ENCODE measurements at places on chromosomes 2 and 18.

- DNase-seq = no peak
Observed at GRCh38 chr2:240922245-240922981, 16.3 kb downstream of the CROCC2 start.

DNA sequence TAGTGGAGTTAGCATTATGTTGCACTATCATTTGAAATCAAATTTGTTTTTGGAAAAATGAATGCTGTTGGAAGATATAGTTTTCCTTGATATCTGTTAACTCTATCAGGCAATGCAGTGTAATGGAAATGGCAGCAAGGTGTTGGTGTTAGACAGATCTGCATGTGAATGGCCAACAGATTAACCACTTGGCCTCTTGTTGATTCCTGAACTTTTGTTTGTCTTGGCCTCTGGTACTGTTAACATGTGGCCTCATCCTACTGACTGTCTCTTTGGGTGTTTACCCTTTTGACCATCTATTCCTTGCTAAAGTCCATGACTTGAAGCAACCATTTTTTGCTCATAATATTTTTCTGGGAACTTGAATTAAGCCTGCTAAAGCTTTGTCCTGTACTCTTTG lies 110.2 kb upstream of the CDH2 start:
- no peak for DNase-seq

GRCh38 chr18:59219672-59220163 lies at the start of gene GRP:
Gene GRP (plus strand): TSS chr18:59220158. CDS start chr18:59220266, 108 bp downstream.
- no peak for DNase-seq

GRCh38 chr2:159459279-159459678 lies 157.1 kb downstream of the BAZ2B start:
- DNase-seq = no peak

GRCh38 chr2:125554956-125555355 lies 1101.0 kb upstream of the GYPC start:
- no peak for DNase-seq

DNA sequence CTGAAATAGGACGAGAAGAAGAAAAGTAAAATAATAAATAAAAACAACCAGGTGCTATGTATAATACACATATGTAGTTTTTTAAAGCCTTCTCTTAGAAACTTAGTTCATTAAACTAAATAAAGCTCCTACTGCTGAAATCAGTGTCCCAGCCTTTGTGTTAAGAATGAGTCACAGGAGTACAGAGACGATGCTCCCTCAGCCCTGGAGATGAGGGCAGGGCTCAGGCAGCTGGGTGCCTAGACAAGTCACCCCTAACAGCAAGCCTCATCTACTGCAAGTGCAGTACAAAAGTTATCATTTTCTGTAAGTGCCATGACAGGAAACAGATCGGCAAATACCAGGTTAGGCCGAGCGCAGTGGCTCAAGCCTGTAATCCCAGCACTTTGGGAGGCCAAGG lies 18.2 kb downstream of the KIDINS220 start:
- no peak for DNase-seq

DNA sequence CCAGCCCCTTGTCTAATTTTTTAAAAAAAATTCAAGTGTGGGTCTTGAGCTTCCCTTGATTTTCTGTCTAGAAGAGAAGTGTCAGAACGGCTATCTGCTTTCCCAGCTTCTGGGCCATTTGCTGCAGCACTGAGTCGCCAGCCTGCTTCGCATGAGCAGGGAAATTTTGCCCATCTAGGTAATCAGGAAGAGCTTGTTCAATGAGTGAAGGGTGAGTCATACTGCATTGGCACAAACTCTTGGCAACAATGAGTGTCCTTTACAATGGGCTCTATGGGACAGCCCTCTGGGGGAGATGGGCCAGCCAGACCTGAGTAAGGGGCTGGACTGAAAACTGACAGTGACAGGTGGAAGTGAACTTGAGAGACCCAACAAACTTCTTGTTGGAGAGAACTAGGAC lies 2.4 kb upstream of the RNF144A start:
- no peak for DNase-seq

- DNase-seq = no peak
Observed at GRCh38 chr18:58113337-58113736, 69.3 kb downstream of the NEDD4L start.

DNA sequence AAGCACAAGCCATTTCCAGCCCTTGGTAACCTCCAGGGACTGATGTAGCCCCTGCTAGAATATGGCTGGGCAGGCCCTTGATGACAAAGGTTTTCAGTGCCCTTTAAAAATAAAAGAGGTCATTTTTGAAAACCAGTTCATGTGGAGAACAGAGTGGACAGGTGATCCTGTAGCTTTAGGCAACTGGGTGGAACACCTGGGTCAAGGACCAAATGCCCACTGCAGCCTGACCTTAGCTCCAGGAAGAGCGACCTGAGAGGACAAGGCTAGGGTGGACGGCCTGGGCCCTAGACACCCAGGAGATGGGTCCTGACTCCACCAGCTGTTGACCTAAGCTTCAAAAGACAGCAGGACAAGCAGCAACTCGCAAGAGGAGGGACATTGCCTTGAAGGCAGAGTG lies 116.6 kb downstream of the LIPG start:
- no peak for DNase-seq

GRCh38 chr18:36349552-36349951 lies 52.0 kb downstream of the FHOD3 start:
- DNase-seq = no peak

DNA sequence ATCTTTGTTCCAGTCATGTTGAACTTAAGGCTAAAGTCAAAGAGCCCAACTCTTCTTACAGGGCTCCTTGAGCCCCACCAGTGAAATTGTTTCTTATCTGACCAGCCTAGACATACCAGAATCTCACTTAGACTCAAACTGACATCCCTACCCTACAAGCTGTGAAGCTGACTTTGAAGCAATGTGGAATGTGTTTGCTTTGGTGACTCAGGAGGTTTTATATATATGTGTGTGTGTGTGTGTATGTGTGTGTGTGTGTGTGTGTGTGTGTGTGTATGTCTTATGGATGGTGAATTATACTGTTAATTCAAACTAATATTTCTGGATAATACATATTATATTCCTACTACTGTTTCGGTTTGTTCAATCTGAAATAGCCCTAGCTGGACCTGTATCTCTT lies 67.3 kb downstream of the CAMKMT start:
- DNase-seq = no peak

- DNase-seq = no peak
Observed at GRCh38 chr2:111032721-111033429, 87.8 kb upstream of the BCL2L11 start.

- no peak for DNase-seq
Observed at GRCh38 chr2:212387146-212387545, 151.5 kb downstream of the ERBB4 start.

GRCh38 chr2:112141626-112142007 lies 3.4 kb downstream of the FBLN7 start:
- no peak for DNase-seq

GRCh38 chr2:72887740-72888437 lies 681 bp downstream of the SPR start:
- DNase-seq = peak; percentile 79

DNA sequence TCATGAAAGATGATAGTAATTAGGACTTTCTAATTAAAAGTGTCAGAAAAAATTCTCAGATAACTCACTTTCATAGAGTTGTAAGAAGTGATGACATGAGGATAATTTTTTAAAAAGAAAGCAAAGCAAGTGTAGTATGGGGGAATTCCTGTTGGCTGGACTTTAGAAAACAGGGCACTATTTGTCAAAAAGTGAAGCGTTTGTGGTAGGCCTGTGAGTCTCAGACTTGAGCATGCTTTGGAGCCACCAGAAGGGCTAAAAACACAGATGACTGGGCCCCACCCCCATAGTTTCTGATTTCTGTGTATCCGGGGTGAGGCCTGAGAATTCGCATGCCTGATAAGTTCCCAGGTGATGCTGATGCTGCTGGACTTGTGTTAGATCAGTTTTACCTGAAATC lies 222.6 kb upstream of the LRRTM1 start:
- DNase-seq = no peak

- no peak for DNase-seq
Observed at GRCh38 chr2:25489631-25490030, 147.9 kb upstream of the DNMT3A start.

GRCh38 chr2:63719052-63719451 lies 122.6 kb upstream of the UGP2 start:
- no peak for DNase-seq

GRCh38 chr18:45014047-45014501 lies 333.4 kb downstream of the SETBP1 start:
- DNase-seq = no peak

- DNase-seq = no peak
Observed at GRCh38 chr2:98089941-98090340, 3.0 kb downstream of the VWA3B start.

DNA sequence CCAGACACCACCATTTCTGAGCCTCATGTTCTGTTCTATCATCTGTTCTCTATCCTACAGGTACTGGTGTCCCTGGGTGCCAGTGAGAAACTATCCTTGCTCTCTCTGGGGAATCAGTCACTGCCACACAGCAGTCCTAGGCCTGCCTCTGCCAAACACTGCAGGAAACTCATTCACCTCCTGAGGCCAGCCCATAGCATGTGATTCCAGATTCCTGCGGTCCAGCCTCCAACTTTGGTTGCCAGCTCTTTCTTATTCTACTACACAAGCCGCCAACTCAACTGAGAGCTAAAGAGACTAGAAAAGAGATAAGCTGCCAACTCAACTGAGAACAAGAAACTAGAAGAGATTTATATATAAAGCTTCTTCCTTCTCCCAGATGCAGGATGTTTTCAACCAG lies 8.8 kb upstream of the TTLL4 start:
- no peak for DNase-seq

DNA sequence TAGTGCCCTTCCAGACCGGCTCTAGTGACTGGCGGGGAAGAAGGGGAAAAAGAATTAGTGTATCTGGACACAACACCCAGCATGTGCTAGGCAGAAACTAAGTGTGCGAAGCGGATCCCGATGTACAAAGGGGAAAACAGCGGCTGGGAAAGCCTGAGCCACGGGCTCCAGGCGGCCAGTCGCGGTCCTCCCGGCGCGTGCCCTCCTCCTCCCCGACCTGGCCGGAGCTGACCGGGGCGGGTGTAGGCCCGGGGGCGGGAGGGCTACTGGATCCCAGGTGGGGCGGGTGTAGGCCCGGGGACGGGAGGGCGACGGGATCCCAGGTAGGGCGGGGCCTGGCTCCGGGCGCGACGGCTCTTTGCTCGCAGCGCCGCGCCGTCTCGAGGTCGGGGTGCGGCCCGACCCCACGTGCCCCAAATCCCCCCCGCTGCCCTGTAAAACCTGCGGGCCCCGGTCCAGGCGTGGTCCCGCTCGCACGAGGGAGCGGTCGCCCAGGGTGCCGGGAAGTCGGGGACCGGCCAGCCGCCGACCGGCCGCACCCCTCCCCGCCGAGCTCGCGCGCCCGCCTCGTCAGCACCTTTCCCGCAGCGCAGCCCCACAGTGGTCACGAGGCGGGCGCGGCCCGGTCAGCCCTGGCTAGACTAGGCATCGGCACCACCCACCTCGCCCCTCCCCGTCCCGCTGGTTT lies 48.8 kb downstream of the C2orf42 start:
- peak; percentile 75 for DNase-seq

DNA sequence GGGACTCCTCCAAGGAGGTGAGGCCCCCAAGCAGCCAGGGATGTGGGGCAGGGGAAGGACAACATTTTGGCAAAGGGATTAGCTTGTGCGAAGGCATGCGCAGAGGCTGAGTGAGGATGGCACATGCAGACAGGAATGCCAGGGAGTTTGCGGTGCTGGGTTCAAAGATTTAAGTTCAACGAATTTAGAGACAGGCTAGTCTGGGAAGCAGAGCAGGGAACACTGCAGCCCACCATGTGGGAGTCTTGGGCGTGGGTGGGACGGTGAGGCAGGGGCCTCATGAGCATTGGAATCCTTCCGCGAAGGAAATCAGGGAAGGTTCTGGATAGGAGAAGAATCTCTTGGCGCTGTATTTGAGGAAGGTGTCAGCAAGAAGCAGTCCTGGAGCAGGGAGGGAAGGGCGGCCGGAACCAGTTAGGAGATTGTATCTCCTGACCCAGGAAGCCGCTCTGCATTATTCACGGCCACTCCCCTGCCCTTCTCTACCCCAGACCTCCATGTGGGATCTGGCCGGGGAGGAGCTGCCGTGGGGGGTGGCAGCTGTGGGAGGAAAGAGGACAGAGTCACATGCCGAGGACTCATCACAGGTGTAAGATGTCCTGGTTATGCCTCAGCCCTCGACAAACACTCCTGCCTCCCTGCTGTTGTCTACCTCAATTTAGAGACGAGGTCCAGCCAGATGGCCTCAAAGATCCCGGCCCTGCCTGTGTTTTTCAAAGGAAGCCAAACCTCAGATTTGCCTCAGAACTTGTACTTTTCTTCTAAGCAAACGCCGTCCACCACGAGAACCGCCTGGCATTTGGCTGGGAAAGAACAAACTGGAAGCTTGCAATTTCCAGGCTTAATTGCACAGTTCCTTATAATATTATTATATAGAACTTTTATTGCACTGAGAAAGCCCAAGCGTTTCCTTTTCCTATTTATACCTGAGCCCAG lies 123.7 kb upstream of the SMAD2 start:
- DNase-seq = no peak

All from DMS79 (cell line).